Stimulated activated CD4-positive, alpha-beta T cell treated with anti-CD3 and anti-CD28 coated beads, Interleukin-15, amount 100 ng/mL, for 1 hour (primary cell): ENCODE measurements at places on chromosomes 6 and 20.

DNA sequence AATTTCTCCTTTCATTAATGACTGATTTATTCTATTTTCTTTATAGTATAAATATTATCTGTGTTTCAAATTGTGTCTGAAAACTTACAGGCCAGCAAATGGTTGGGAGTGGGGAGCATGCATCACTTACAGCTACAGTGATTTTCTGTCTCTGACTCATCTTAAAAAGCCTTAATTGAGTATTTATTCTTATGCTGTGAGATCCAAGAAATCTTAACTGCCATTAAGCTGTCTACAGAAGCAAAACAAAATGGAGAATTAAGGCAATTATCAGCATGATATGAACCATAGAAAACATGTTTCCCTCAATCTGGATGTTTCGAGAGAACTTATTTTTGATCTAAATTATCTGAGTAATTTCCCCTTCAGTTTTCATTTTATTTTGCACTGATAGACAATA lies 831.2 kb downstream of the KIF16B start:
- DNase-seq: no peak

- DNase-seq: no peak
These were observed 23.1 kb downstream of the HS3ST5 start for GRCh38 chr6:114319749-114320148.

GRCh38 chr20:14744723-14745122 lies 407.3 kb upstream of the FLRT3 start:
- no peak for DNase-seq

- no peak for DNase-seq
These were observed 473.0 kb downstream of the BMP2 start for GRCh38 chr20:7240490-7240889.
